Stimulated activated CD4-positive, alpha-beta T cell treated with anti-CD3 and anti-CD28 coated beads, Interleukin-1b, Interleukin-23, amount 100 ng/mL, for 1 hour (primary cell): ENCODE measurements at places on chromosomes 7 and 10.

- no peak for DNase-seq
These were observed 566.9 kb downstream of the DNAJB6 start for GRCh38 chr7:157903710-157904109.

GRCh38 chr7:140568021-140568813 is 72.4 kb downstream of the DENND2A start:
- no peak for DNase-seq

DNA sequence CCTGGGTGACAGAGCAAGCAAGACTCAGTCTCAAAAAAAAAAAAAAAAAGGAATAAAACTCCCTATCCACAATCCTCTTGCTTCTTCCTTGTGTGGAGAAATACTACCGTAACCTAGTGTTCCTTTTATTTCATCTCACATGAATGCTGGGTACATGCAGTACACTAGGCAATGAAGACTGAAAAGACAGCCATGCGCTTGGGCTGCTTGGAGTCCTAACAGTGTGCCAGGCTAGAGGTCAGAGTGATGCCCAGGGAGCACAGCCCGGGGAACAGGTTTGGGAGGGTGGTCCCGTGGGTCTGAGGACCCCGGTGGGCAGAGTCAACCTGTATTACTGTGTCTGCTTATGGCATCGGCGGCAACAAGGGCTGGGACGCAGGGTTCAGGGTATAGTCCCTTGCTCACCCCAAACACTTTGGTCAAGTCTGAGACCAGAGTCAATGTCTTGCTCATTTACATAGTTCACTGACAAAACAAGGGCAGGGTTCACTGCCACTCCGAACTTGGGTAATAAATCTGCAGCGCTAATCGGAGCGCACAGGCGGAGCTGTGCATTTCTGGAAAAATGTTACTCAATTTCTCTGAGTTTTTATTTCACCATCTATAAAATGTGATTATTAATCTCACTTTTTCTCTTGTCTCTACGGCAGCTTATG is 118.0 kb downstream of the CLEC2L start:
- no peak for DNase-seq

GRCh38 chr10:110533149-110533548 is 34.3 kb upstream of the SMC3 start:
- no peak for DNase-seq

GRCh38 chr10:73850863-73851461 is 23.4 kb downstream of the CAMK2G start:
- DNase-seq: no peak

DNA sequence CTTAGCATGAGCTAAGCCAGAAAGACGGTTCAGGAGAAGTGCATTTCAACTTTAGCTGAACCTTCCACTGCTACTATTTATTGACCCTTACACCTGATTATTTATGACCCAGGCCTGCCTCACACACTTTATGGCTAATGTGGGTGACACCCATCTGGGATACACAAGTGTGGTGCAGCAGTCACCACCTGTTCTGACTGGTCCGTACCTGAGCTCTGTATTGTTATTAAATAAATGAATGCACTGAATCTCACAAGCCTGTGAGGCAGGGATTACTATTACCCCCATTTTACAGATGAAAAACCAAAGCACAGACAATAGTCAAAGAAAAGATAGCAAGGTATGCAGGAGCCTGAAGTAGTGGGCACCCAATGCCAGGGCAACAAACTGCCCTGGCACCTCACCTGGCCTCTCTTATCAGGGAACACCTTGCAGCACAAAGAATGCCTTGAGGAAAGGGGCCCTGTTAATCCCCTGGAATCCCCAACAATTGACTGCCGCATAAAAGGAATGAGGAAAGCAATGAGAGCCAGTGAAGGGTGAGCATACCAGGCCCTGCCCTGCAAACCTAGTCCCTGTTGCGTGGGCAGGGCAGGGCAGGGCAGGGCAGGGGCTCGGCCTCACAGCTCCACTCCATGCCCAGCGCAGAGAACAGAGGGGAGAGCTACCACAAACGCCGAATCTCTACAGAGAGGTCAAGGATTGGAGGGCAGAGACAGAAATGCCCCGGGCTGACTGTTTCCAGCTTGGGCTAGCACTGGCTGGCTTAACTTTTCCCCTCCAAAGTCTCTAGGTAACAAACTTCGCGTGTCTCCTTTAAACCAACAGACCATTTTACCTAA is 1.3 kb downstream of the ANXA11 start:
- DNase-seq: no peak

DNA sequence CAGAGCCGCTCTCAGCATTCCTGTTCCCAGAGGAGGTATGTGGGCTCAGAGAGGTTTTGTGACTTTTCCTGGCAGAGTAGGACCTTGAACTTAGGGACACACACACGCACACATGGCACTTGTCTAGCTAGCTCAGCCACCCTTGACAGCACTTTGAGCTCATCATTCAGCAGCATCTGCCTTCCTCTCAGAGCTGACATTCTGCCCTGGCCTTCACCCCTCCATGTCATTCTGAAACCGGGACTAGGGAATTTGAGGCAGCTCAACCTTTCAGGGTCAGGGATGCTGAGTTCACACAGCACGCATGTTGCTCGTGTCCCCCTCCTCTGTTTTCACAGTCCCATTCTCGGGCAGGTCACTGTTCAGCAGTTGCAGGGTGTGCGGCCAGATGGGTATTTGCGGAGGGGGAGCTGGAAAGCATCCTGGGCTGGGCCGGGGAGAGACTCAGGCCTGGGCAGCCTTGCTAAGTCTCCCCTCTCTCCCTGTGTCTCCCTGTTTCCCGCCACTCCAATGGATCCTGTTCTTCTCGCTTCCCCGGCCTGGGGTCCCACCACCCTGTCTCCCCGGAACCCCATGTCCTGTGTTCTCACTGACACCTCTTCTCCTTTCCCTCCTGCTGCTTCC is 78.0 kb downstream of the COL13A1 start:
- no peak for DNase-seq

DNA sequence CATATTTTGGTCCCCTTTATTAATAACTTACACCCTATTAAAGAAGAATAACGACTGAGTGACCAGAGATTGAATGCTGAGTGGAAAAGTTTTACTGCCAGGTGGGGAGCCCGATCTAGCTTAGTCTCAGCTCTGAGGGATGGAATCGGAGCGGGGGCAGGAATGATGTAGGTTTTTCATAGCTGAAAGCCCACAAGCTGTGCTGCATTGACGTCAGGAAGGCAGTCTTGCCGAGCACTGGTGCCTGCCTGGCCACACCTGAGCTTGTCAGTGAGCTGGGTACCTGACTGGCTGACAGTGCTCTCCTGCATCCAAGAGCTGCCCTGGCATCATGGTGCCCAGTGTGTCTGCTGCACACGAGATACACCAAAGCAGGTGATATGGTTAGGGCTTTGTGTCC is 34.8 kb downstream of the GRK5 start:
- no peak for DNase-seq

DNA sequence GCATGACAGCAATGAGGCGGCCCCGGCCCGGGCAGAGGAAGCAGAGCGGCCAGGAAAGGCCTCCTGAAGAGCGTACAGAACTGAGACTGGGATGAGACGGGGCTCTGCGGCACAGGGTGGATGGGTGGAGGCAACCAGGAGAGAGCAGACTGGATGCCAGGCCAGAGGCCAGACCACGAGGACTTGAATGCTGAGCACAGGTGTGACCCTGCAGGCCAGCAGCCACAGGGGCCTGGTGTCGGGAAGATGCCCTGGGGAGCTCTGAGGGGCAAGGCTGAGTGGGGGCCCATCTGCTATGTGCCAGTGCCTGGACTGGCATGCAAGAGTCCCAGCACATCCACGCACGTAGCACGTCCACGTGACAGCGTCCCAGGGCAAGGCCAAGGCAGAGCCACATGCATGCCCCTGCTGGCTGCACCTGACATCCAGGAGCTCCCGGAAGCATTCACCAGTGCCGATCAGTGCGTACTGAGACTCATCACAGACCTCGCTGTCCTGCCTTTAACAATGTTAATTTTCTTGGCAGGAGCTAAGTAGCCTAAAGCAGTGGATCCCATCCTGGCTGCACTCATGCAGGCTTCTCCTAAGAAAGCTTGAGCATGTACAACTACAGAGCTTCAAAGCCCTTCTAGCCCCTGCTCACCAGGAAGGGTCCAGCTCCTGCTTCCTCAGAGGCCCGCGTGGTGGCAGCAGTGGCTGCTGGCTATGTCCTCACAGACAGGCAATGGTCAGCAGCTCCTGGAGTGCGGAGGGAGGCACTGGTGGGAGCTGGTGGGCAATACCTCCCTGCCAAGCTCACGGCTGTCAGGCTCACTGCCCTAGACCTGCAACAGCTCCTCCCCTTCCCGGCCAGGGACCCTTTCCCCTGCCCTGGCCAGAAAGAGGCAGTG is 18.0 kb downstream of the GRID1 start:
- no peak for DNase-seq

GRCh38 chr7:149147752-149148653 is 750 bp downstream of the ZNF398 start:
- no peak for DNase-seq

- no peak for DNase-seq
These were observed 12.6 kb downstream of the PDGFA start for GRCh38 chr7:506921-507622.
